ENCODE measurements at places on chromosomes 7 and 10.

DNA sequence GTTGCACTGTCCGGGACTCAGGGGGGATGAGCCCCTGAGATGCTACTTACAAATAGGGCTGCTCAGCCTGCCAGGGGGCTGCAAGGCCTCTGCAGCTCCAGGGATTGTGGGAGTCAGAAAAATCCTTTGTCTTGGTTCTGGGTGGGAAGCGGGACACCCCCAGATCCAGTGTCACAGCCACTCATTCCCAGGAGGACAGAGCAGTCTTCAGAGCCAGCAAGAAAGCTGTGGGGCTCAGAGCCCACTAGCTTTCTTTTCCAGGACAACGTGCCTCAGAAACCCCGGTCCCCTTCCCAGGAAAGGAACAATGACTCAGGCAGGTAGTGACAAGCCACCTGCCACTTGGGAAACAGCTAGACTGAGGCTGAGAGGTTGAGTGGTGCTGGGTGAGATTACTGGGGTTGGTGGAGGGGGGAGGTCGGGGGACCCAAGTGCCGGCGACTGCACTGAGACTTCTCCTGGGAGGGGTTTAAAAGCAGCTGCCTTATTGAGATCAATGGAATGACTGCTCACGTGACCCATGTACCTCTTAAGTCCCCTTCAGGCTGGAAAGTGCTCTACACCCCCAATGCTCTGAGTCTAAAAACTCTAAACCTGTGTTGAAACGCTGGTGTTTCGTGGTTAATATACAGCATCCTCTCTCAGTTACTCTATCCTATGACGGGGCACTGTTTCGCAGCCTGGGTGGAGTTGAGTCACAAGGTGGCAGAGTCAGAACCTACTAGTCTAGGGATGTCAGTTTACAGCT lies 123.6 kb downstream of the UBE2H start:
- DNase-seq, result no peak

- DNase-seq, result no peak
Observed at GRCh38 chr7:78473021-78473420, 674.4 kb downstream of the PHTF2 start.

DNA sequence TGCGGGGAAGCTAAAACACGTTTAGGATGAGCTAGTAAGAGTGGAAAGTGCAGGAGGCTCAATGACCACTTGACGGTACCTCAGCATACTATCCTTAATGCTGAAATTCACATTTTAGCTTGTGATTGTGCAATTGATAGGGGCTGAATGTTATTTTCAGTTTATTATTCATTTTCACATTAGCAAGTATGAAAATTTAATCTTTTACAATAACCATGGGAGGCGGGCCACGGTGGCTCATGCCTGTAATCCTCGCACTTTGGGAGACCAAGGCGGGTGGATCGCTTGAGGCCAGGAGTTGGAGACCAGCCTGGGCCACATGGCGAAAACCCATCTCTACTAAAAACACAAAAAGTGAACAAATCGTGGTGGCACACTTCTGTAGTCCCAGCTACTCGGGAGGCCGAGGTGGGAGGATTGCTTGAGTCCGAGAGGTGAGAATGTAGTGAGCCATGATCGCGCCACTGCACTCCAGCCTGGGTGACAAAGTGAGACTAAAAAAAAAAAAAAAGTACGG lies 22.0 kb upstream of the ANLN start:
- DNase-seq, result no peak

GRCh38 chr10:128908499-128908898 lies 558.5 kb upstream of the MGMT start:
- no peak for DNase-seq

GRCh38 chr10:119679480-119679829 lies 28.3 kb downstream of the BAG3 start:
- no peak for DNase-seq

DNA sequence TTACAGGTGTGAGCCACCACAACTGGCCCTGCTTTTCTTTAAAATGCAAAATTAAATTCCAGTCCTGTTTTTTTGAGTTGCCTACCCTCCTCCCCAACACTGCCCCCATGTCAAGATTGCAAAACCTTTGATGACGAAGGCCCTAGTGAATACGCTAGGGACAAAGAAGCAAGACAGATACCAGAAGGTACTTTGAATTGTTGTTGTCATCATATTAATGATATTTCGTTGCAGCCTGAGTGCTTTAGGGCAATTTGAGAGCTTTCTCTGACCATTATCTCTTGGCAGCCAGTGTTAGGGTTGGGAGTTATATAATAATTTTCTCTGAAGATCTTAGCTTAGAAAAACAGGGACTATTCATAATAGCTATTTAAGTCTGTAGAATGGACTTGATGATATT lies 7.1 kb downstream of the CCSER2 start:
- DNase-seq, result no peak

- no peak for DNase-seq
Observed at GRCh38 chr10:69319841-69320316, 41.6 kb downstream of the HK1 start.

- no peak for DNase-seq
Observed at GRCh38 chr7:43431020-43431595, 151.8 kb upstream of the STK17A start.

GRCh38 chr7:32586291-32587221 lies 91.3 kb downstream of the AVL9 start:
- DNase-seq, result no peak

Data from osteocyte (in vitro differentiated cells).